Tibial nerve (tissue), 4 donors: ENCODE measurements at places on chromosomes 2 and 18. TPM values are rescaled to one million over a fixed set of nuclear protein-coding genes. Genes with fewer than 3 reads are reported as not detected.

DNA sequence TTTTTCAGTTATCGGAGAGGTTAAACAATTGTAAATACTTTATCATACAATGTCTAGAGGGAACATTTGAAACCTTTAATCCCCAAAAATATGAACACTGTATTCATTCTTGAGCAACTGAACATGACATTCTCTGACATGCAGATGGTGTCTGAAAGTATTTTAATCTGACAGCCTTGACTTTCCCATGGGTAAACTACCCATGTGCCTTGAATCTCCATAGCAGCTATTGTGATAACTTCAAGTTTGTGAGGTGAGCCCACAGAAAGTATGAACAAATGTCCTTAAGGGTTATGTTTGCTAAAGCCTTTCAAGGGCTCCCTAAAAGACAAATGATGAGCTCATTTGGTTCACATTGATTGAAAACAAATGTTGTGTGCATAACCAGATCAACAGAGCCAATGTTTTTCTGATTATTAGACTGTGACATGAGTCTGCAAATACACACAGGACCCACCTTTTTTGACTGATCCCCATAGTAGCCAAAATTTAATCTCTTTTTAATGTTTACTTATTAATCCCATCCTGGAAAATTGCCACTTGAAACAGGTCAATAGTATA, 1326.0 kb downstream of the LRP1B start:
- no peak overlapping the region for H3K4me3 ChIP-seq
- no peaks in the 10 kb centered on the region for H3K27me3 ChIP-seq
- no peaks in the 10 kb centered on the region for H3K4me1 ChIP-seq
- no peak for DNase-seq
- no peak overlapping the region for H3K27ac ChIP-seq

GRCh38 chr18:570256-570655, 9.9 kb upstream of the CETN1 start:
- no peak overlapping the region for H3K4me3 ChIP-seq
- H3K36me3 ChIP-seq = no peaks in the 10 kb centered on the region
- H3K27ac ChIP-seq = no peak overlapping the region
- no peaks in the 10 kb centered on the region for H3K4me1 ChIP-seq

SRD5A2 gene
- not detected for total RNA-seq

RAX gene
- total RNA-seq = not detected

FEV gene
- not detected for total RNA-seq
